HFFc6 (cell line): ENCODE measurements at places on chromosomes 3 and 15.

DNA sequence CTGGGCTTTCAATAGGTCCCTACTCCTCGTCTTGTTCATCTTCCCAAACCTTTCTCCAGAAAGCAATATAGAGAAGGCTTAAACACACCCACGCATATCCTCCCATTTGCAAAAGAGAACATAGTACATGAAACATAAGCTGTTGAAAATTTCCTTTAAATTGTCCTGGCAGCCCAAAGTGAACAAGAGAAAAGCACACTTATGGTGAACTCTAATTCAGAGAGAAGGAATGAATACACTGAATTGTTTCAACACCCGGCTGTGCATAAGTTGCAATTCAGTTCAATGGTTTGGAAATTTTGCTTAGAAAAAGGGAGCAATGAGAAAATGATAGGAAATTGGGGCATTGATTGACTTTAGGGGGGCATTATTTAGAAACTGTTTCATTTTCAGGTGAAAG, 202.6 kb downstream of the TIGIT start:
- DNase-seq, result no peak

DNA sequence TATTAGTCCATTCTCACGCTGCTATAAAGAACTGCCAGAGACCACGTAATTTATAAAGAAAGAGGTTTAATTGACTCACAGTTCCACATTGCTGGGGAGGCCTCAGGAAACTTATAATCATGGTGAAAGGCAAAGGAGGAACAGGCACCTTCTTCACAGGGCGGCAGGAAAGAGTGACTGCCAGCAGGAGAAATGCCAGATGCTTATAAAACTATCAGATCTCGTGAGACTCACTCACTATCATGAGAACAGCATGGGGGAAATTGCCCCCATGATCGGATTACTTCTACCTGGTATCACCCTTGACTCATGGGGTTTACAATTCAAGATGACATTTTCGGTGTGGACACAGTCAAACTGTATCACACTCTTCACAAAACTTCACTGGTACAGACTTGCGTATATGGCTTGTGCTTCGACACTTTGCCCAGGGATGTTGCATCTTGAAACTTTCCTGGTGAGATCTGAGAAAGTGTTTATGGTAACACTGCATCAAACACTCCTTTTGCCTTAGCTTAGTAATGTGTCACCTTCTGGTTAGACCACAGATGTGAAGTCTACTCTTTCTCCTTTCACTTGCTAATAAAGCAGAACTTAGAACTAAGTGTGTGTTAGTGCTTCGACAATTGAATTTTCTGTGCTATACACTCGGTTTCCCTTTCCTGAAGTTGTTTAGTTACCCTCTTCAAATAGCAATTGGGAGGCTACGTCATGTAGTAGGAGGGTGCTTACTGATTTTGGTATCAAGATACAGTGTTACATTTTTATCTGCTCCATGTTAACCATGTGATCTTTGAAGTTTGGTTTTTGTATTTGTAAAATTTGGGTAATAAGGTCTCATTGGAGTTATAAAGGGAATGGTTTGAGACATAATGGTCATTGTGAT, 185.7 kb downstream of the LPP start:
- no peak for DNase-seq

GRCh38 chr3:42081838-42082473, 9.2 kb upstream of the TRAK1 start:
- no peak for DNase-seq

DNA sequence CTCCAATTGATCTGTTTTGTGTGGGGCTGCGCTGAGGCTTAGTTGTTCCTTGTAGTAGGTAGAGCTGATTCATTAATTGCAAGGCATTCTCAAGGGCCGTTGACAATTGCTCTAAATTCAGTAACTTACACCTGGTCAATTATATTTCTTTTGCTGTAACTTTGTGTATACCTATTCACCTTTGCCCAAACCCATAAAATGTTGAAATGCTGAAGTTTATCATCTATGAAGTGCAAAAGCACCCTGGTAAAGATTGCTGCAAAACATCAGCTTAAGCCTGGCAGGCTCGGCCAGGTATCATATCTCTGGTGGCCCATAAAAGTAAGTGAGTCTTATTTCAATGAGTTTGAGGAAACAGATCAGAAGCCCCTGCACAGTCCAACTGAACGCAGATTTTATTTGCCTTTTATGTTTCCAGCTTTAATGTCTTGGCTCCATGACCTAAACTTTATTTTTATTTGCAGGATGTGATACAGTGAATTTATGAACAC, 203.6 kb upstream of the SLCO3A1 start:
- no peak for DNase-seq

- DNase-seq, result no peak
Measured at GRCh38 chr3:23294770-23295387, 91.8 kb downstream of the UBE2E2 start.

DNA sequence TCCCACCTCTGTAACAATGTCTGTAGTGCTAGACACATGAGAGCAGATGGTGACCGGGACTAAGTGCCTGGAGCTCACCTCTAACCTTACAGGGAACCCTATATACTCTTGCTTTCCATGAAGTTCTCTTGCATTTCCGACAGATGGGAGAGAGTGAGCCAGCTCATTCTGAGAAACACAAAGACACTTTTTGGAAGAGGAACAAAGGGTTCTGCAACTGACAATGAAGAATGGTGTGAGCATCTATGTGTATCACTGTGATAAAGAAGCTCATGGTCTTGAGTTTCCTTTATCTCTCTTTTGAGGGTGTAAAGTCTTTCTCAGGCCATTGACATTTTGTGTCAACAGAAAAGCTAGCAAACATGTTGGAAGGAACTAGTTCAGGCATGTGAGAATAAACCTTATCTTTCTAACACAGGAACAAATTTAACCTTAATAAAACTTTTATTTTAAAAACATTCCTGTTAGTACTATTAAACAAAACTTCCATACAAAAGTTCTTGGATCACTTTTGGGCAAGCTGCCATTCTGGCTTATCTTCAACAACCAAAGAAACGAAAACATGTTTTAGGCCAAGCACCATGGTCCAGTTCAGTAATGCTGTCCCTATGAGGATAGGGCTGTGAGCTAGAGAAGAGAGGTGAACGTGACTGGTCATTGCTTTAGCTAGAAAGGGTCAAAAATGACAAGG, 142.7 kb downstream of the THRB start:
- no peak for DNase-seq

DNA sequence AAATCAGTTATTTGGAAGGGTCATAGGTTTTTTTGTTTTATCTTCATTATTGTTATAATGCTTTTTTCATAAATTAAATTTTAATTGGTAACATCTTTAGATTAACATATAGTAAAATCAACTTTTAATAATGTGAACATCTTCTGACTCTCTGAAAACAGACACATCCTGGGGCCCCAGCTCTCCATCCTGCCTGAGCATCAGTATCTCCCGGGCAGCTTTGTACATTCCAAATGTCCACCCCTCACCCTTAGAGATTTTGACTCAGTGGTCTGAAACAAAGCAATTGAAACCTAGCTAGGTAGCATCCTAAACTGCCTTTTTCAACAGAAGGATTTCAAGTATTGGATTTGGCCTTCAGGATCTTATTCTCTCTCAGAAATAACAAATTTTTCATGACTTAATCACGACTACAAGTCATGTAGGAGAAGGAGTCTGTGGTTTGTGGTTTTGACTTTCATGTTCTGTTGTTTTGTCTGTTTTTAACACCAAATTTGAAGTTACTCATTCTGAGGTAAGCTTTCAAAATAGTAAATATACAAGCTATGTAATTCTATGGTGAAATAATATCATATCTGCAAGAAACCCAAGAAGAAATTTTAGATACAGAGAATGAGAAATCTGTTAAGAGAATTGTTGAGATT, 147.3 kb upstream of the UBE2E2 start:
- peak; percentile 77 for DNase-seq

GRCh38 chr15:67100801-67101581, 35.6 kb downstream of the SMAD3 start:
- DNase-seq, result no peak

DNA sequence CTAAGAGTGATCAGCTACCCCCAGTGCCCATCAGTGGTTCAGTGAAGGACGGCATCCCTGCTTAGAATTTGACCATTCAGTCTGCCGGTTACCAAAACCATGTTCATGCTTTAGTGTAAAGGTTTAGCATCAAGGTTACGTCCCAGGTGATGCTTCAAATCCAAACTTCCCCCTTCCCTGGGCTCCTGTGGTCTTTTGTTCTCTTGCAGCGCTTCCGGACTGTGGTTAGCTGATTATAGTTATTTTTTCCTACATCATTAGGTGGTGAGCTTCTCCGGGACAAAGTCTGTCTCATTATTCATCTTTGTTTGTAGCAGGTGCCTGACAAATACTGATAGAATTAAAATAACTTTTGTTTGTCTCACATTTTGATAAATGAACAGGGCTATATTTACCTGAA, 28.3 kb upstream of the MYZAP start:
- no peak for DNase-seq

- no peak for DNase-seq
Measured at GRCh38 chr15:40372981-40373380, 9.5 kb upstream of the KNSTRN start.

- no peak for DNase-seq
Measured at GRCh38 chr3:128237348-128238183, 84.3 kb downstream of the EEFSEC start.

DNA sequence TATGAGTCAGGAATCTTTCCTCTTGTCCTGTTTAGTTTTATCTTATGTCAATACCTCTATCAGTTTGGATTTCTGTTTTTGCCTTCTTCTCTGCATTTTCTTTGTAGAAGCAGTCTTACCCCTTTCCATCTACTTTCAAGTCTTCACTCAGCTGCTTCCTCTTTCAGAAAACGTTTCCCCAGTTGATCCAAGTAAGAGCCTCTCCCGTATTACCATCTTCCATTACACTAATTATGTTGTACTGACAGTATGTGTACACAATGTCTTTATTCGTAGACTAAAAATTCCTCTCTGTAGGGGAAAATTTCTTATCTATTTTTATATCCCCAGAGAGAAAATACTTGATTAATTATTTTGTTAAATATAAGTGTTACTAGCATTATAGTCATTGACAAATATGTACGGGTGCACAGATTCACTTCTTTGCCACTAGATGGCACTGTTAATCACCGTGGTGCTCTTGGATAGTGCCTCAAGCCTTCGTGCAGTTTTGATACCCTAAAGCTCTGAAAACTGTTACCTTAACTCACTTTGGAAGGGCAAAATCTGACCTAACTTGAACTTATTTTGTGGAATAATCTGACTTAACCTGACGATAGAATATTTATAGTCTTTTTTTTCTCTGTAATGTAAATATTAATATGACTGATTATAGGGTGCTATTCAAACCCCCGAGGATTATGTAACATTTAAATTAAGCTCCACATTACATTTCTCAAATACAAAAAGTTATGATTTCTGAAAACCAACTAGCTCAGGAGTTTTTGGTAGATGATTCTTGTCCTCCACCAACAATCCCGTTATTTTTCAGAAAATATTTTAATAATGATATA, 74.2 kb upstream of the POU1F1 start:
- DNase-seq, result peak; percentile 48
